Pancreas (tissue), 10 donors: ENCODE measurements at places on chromosomes 2 and 18. TPM values are rescaled to one million over a fixed set of nuclear protein-coding genes. Genes with fewer than 3 reads are reported as not detected.

TFPI gene
- total RNA-seq: 10.3 TPM

ACMSD gene
- not detected for total RNA-seq

ZFP36L2 gene
- total RNA-seq: 117 TPM

TNS1 gene
- total RNA-seq: 166 TPM

NPAS2 gene
- total RNA-seq: 29.2 TPM
